Upper lobe of left lung (tissue), 6 donors: ENCODE measurements at places on chromosomes 13 and 19.
A peak's percentile ranks its signal among the peaks of the same experiment; 100 is the strongest.

DNA sequence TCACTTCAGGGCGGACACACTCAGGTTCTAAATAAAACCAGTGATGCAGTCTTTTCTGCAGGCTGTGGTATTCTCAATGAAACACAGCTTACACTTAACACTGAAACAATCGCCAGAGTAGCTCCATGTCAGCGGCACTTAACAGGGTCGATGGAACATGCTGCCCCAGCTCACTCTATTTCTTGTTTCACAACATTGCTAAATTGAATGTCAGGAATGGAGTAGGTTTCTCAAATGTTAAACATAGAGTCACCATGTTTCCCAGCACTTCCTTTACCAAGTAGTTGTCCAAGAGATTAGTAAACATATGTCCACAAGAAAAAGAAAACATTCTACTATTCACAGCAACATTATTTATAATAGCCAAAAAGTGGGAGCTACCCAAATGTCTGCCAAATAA is 306.9 kb downstream of the SLITRK6 start:
- H3K36me3 ChIP-seq = no peaks in the 10 kb centered on the region
- H3K27me3 ChIP-seq = no peaks in the 10 kb centered on the region
- H3K27ac ChIP-seq = no peak overlapping the region
- no peak for DNase-seq
- no peak overlapping the region for H3K4me3 ChIP-seq
- no peaks in the 10 kb centered on the region for H3K4me1 ChIP-seq

GRCh38 chr13:43835701-43836100 is 43.8 kb downstream of the CCDC122 start:
- no peaks in the 10 kb centered on the region for H3K4me1 ChIP-seq
- DNase-seq = no peak
- H3K36me3 ChIP-seq = no peaks in the 10 kb centered on the region
- H3K27me3 ChIP-seq = no peaks in the 10 kb centered on the region
- no peak overlapping the region for H3K27ac ChIP-seq
- no peak overlapping the region for H3K4me3 ChIP-seq

- H3K36me3 ChIP-seq = no peaks in the 10 kb centered on the region
- H3K4me3 ChIP-seq = no peak overlapping the region
- peaks cover 44% of the 10 kb centered on the region for H3K4me1 ChIP-seq
- DNase-seq = no peak
Observed at GRCh38 chr13:97121894-97122293, 100.2 kb upstream of the MBNL2 start.

- no peak overlapping the region for H3K27ac ChIP-seq
- H3K4me1 ChIP-seq = no peaks in the 10 kb centered on the region
- H3K4me3 ChIP-seq = no peak overlapping the region
- DNase-seq = no peak
- H3K27me3 ChIP-seq = no peaks in the 10 kb centered on the region
Observed at GRCh38 chr13:68428292-68428691, 1198.2 kb upstream of the PCDH9 start.

- no peaks in the 10 kb centered on the region for H3K4me1 ChIP-seq
- peaks cover 57% of the 10 kb centered on the region for H3K36me3 ChIP-seq
Observed at GRCh38 chr19:1923319-1923718, 17.7 kb upstream of the CSNK1G2 start.

DNA sequence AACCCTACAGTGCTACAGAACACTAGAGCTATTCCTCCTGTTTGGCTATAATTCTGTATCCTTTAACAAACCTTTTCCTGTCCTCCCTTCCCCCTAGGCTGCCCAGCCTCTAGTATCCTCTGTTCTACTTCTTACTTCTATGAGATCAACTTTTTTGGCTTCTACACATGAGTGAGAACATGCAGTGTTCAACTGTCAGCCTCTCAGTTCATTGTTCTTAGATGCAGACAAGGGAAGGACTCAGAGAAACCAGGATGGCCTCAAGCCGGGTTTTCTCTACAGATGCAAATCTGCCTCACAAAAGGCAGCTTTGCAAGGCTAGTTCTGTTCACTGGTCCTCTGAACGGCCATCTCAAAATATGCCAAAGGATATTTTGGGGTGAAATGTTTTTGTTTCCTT is 18.4 kb downstream of the AMER2 start:
- H3K4me3 ChIP-seq = no peak overlapping the region
- no peaks in the 10 kb centered on the region for H3K36me3 ChIP-seq
- H3K4me1 ChIP-seq = no peaks in the 10 kb centered on the region
- H3K27me3 ChIP-seq = no peaks in the 10 kb centered on the region
- H3K27ac ChIP-seq = no peak overlapping the region

GRCh38 chr13:63481334-63481733 is 2065.7 kb upstream of the PCDH20 start:
- H3K4me1 ChIP-seq = no peaks in the 10 kb centered on the region
- DNase-seq = no peak
- H3K27ac ChIP-seq = no peak overlapping the region
- H3K27me3 ChIP-seq = no peaks in the 10 kb centered on the region
- H3K36me3 ChIP-seq = no peaks in the 10 kb centered on the region
- H3K4me3 ChIP-seq = no peak overlapping the region

GRCh38 chr13:109764470-109765291 is 21.7 kb downstream of the IRS2 start:
- no peak for DNase-seq
- peaks cover 6% of the 10 kb centered on the region for H3K36me3 ChIP-seq
- H3K27me3 ChIP-seq = no peaks in the 10 kb centered on the region
- no peak overlapping the region for H3K4me3 ChIP-seq

GRCh38 chr13:24539500-24540165 is 27.1 kb upstream of the PARP4 start:
- no peak for DNase-seq
- H3K27me3 ChIP-seq = no peaks in the 10 kb centered on the region
- H3K27ac ChIP-seq = no peak overlapping the region
- H3K36me3 ChIP-seq = no peaks in the 10 kb centered on the region
- no peak overlapping the region for H3K4me3 ChIP-seq

GRCh38 chr19:15318241-15318691 is 14.1 kb downstream of the BRD4 start:
- H3K36me3 ChIP-seq = no peaks in the 10 kb centered on the region
- H3K27ac ChIP-seq = peak overlapping the region; percentile 39
- peak; percentile 56 for DNase-seq
- no peaks in the 10 kb centered on the region for H3K27me3 ChIP-seq
- H3K4me3 ChIP-seq = no peak overlapping the region

GRCh38 chr19:28454083-28454482 is 758.9 kb downstream of the UQCRFS1 start:
- no peak for DNase-seq
- H3K27ac ChIP-seq = no peak overlapping the region
- no peaks in the 10 kb centered on the region for H3K27me3 ChIP-seq
- H3K4me1 ChIP-seq = no peaks in the 10 kb centered on the region
- no peaks in the 10 kb centered on the region for H3K36me3 ChIP-seq

GRCh38 chr13:92512852-92513251 is 713.8 kb upstream of the GPC6 start:
- H3K4me1 ChIP-seq = no peaks in the 10 kb centered on the region
- DNase-seq = no peak
- no peaks in the 10 kb centered on the region for H3K36me3 ChIP-seq
- H3K27me3 ChIP-seq = no peaks in the 10 kb centered on the region
- H3K4me3 ChIP-seq = no peak overlapping the region

DNA sequence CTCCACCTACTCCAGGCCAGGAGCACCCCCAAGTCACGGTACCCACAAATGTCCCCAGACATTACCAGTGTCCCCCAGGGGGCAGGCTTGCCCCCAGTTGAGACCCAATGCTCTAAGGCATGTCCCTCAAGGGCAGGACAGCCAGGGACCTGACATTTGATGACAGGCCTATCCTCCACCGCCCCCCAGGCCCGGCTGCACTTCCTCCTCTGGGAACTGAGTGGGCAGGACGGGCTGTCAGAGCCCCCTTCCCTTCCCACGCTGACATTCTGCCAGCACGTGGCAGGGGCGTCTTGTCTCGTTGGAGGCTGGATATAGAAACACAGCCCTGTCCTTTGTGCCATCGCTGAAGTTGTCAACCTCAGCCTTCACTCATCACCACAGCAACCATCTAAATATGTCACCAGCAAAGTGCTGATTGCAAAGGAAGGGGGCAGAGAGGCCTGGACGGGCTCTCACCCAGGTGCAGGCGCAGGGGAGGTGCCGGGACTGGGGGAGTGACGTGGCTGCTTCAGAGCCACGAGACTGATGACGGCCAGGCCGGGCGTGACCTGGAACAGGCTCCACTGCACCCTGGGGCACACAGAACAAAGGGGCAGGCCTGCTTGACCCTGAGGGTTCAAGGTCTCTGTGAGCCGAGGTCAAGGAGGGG is 38.4 kb downstream of the GNG7 start:
- no peak for DNase-seq
- H3K36me3 ChIP-seq = no peaks in the 10 kb centered on the region
- no peaks in the 10 kb centered on the region for H3K4me1 ChIP-seq
- no peak overlapping the region for H3K27ac ChIP-seq
- no peak overlapping the region for H3K4me3 ChIP-seq

DNA sequence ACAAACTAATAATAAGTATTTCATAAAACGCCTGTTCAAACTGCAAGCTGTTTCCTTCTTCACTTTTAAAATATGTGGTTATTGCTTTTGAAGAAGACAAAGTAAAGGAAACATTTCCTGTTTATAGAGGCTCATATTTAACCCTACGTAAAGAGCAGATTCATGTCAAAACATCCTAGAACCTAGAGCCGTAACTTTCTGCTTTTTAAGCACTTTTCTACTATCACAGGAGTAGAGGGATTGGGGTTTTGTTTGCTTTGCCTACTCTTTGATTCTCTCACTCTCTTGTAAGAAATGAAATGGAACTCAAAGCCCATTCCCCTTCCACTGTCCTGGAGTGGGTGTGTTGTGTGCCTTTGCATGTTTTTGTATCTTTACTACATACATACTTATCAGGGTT is 54.0 kb upstream of the GPR183 start:
- H3K4me3 ChIP-seq = no peak overlapping the region
- H3K36me3 ChIP-seq = no peaks in the 10 kb centered on the region
- no peak overlapping the region for H3K27ac ChIP-seq
- no peaks in the 10 kb centered on the region for H3K27me3 ChIP-seq

GRCh38 chr13:98686270-98686669 is 66.2 kb downstream of the SLC15A1 start:
- H3K27me3 ChIP-seq = no peaks in the 10 kb centered on the region
- no peak overlapping the region for H3K27ac ChIP-seq
- DNase-seq = no peak
- no peaks in the 10 kb centered on the region for H3K36me3 ChIP-seq

DNA sequence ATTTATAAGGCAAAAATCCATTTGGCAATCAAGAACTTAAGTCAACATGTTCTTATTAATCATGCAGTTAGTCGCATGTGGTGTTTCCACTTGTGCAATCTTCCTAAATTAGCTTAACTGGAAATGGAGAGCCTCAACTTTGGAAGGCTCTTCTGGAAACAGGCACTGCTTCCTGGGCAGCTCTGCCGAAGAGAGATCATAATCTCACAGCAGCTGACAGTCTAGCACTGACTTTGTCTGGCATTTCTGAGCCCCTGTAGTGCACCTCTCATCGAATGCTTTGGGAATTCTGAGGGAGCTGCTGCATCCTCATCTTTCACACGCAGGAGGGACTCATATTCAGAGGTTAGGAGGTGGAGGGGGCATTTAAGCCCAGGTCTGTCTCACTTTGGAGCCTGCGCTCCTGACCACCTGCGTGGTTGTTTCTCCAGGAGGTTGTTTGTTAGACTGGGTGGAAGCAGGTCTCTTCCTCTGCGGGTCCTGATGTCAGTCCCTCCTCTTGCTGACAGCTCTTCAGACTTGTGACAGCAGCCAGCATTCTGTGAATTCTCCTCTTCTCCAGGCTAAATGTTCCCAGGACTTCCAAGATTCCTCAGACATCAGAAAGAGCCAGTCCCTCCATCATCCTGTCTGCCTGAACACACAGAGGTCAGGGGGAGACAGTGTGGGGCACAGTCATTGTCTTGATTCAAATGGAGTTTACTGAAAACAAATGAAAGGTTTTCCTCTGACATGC is 100.4 kb upstream of the GJB6 start:
- H3K4me3 ChIP-seq = no peak overlapping the region
- no peaks in the 10 kb centered on the region for H3K4me1 ChIP-seq
- H3K36me3 ChIP-seq = no peaks in the 10 kb centered on the region
- H3K27ac ChIP-seq = no peak overlapping the region

DNA sequence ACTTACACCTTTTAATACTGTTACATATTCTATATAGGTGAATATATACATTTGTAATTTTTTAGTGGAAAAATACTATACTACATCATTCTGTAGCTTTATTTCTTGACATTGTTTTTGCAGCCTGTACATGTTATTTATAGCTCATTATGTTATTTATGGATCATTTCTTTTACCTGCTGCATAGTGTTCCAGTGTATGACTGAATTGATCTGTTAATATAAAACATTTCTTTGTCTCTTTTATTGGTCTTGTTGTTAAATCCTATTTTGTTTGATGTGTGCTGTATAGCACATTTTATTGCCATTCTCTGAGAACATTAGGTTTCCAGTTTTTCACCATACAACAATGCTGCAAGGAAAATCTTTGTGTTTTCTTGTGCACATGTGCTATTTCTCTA is 2.4 kb downstream of the SETDB2 start:
- no peak overlapping the region for H3K4me3 ChIP-seq
- H3K4me1 ChIP-seq = peaks cover 9% of the 10 kb centered on the region

DNA sequence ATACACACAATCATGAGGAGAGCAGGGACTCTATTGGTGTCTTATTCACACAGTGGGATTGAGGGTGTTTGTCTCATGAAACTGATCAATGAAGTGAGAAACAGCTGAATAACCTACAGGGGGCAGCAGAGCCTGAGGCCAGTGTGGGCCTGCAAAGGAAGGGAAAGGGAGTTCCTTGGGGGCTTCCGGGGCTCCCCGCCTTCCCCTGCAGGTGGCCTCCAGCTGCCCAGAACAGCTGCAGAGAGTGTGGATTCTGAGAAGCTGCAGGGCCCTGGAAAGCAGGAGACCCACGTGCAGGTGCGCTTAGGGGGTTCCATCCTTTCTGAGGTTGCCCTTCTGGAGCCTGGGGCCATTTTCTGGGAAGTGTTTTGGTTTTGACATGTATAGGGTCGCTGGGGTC is 20.1 kb downstream of the ZNF763 start:
- H3K4me3 ChIP-seq = no peak overlapping the region
- no peak for DNase-seq
- no peaks in the 10 kb centered on the region for H3K36me3 ChIP-seq
- H3K4me1 ChIP-seq = no peaks in the 10 kb centered on the region
- no peaks in the 10 kb centered on the region for H3K27me3 ChIP-seq

DNA sequence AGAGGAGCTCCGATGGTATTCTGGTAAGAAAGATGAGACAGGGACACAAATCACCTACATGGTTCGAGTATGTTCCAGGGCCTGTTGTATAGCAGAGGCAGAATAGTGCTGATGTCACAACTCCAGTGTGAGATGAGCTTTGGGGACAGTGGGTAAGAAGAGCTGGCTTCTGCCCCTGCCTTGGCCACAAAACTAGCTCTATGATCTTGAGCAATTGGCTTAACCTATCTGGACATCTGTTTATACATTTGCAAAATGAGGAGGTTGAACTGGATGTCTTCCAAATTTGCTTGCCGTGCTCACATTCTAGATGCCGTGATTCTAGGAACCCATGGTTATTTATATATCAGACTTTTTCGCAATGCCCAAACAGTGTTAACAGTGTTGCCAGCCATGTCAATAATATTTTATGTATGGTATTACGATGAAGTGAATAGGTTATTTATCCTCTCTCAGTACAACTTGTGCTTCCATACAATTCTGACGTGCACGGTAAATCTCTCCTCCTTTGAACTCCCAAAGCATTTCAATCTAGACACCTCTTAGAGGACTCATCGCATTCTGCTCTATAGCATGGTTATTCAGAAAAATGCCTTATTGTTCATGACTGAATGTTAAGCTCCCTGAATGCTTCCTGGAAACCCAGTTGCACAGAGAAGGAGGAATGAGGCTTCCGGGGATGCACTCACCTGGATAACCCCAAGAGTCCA is 316.0 kb downstream of the FOXO1 start:
- peaks cover 20% of the 10 kb centered on the region for H3K4me1 ChIP-seq
- no peaks in the 10 kb centered on the region for H3K36me3 ChIP-seq
- H3K27ac ChIP-seq = no peak overlapping the region
- DNase-seq = no peak
- H3K4me3 ChIP-seq = no peak overlapping the region
- no peaks in the 10 kb centered on the region for H3K27me3 ChIP-seq
